ENCODE measurements at places on chromosomes 6 and 20.

GRCh38 chr20:23224806-23225205 lies 125.8 kb upstream of the NXT1 start:
- no peak for DNase-seq

DNA sequence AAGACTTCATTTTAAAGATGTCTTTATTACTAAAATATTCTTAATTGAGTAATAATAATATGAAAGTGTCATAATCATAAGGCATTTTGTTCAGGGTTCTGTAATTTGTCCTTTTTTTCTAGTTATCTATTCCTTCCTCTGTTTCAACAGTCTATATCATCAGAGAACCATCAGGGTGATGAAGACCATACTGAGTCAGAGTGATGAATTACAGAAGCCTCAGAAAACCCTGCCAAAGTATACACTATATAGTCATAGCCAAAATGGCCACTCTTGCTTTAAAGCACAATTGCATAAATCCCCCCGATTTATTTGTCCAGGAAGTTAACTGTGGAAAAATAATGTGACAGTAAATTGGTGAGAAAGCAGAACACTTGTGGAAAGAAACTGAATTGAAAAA lies 735.0 kb downstream of the EPHA7 start:
- no peak for DNase-seq

GRCh38 chr6:47247227-47247797 lies 62.4 kb downstream of the TNFRSF21 start:
- no peak for DNase-seq

GRCh38 chr20:48287021-48287494 lies 501.8 kb upstream of the SULF2 start:
- DNase-seq = no peak

- no peak for DNase-seq
Observed at GRCh38 chr20:14821251-14821650, 483.8 kb upstream of the FLRT3 start.

DNA sequence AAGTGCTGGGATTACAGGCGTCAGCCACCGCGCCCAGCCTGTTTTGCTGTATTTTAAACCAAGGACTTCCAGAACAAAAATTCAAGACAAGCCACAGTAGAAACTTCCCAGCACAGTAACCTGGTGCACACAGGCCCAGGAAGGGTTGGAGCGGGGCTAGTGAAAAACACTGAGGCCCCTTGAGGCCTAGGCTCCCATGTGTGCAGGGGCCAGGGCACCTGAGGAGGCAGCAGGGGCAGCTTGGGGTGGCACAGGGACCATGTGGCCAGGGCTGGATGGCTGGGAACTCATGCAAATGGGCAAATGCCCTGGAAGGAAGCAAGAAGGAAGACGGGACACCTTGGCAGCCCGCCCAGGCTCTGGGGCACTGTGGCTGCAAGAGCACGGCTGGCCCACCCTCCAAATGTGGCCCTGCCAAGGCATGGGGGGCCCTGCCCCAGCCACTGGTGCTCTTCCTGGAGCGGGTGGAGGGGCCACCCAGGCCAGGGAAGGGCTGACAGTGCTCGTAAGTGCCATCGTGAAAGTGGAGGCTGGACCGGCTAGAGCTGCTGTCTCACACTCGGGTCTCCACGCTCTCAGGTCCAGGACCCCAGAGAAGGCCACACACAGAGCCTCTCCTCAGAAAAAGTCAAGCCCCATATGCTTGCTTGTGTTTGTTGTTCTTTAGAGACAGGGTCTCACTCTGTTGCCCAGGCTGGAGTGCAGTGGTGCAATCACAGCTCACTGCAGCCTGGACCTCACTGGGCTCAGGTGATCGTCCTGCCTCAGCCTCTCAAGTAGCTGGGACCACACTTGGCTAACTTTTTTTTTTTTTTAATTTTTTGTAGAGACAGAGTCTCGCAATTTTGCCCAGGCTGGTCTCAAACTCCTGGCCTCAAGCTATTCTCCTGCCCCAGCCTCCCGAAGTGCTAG lies 10.3 kb downstream of the SLC2A4RG start:
- no peak for DNase-seq

DNA sequence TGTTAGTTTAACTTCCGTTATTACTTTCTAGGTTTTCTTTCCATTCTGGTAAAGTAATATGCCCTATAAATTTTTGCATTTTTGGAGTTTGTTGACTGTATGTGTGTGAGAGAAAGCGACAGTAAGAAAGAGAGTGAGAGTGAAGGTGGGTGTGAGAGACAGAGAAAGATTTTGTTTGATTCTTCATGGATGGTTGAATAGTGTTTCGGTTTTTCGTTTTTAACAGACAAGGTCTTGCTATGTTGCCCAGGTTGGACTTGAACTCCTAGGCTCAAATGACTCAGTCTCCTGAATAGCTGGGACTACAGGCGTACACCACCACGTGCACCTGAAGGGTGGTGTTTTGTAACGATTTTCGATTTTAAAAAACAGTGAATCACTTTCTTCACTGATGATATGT lies 329.1 kb upstream of the RUNX2 start:
- DNase-seq = no peak

DNA sequence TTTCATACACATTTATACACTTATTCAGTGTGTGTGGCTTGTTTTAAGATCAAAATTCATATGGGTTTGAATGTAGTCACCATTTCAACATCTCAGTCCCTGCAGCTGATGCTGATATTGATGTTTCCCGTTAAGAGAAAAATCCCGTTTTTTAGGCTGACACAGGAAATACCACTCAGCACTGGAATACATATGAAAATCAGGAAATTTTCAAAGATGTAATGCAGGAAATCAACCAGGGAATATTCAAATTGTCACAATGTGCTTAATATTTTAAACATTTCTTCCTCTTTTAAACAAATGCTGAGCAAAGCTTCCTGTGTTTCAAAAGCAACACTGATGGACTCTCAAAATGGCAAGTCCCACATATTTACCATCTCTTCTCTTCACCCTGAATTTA lies 94.5 kb upstream of the MARCKS start:
- DNase-seq = no peak

DNA sequence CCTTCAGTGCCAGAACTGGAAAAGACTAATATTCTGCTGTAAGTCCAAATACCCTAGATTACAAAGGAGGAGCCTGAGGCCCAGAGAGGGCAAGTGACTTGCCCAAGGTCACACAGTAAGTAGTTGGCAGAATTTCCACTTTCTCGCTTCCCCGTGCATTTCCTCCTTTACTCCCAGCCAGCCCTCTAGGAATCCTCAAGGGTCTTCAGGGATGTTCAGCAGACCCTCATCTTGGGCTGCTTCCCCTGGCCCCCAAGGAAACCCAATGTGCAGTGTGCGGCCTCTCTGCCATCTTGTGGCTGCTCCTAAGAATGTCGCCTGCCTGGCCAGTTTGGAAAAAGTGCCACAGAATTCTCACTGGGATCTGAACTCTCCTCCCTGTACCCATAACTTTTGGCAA lies 217.7 kb upstream of the LRFN2 start:
- DNase-seq = no peak

DNA sequence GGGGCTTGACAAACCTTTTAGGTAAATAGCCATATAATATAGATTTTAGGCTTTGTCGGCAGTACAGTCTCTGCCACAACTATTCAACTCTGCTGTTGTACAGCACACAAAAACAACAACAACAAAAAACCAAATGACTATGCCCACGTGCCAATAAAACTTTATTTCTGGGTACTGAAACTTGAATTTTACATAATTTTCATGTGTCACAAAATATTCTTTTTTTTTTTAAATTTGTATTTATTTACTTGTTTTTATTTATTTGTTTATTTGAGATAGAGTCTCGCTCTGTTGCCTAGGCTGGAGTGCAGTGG lies 34.8 kb upstream of the B4GALT5 start:
- DNase-seq = no peak

DNA sequence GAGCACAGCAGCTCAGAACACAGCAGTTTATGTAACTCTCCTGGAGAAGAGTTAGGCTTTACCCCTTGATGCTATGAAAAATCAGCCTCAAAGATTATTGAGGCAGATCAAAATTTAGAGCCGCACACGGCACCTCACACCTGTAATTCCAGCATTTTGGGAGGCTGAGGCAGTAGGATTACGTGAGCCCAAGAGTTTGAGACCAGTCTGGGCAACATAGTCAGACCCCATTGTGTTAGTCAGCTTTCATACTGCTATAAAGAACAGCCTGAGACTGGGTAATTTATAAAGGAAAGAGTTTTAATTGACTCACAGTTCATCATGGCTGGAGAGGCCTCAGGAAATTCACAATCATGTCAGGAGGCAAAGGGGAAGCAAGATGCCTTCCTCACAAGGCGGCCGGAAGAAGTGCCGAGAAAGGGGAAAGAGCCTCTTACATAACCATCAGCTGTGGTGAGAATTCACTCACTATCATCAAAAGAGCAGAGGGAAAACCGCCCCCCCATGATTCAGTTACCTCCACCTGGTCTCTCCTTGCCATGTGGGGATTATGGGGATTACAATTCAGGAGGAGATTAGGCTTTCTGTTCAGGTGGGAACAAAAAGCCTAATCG lies 87.7 kb downstream of the SGK1 start:
- no peak for DNase-seq

- DNase-seq = no peak
Observed at GRCh38 chr6:142597836-142598235, 296.0 kb downstream of the ADGRG6 start.

- no peak for DNase-seq
Observed at GRCh38 chr20:37526839-37527637, 638 bp downstream of the BLCAP start.

DNA sequence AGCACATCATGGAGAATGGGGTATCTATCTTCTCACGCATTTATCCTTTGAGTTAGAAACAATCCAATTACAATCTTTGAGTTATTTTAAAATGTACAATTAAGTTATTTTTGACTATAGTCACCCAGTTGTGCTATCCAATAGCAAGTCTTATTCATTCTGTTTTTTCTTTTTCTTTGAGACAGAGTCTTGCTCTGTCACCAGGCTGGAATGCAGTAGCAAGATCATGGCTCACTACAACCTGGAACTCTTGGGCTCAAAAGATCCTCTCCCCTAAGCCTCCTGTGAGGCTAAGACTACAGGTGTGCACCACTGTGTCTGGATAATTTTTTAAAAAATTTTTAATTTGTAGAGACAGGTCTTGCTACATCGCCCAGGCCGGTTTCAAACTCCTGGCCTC lies 201.5 kb upstream of the ZNF217 start:
- DNase-seq = no peak

- DNase-seq = no peak
Observed at GRCh38 chr6:37889051-37889450, 69.5 kb downstream of the ZFAND3 start.

DNA sequence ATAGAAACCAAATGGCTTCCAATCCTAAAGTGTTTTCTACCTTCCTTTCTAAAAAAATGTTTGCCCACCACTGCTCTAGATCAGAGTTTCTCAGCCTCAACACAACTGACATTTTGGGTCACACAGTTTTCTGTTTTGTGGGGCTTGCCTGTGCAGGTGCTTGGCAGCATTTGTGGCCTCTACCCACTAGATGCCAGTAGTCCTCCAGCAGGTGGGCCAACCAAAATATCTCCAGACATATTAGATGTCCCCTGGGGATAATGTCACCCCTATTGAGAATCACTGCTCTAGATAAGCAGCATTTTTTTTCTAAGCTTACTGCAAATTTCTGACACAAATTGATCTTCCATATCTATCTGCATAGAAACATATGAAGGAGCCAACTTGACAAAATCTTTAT lies 26.3 kb upstream of the EPM2A start:
- no peak for DNase-seq

DNA sequence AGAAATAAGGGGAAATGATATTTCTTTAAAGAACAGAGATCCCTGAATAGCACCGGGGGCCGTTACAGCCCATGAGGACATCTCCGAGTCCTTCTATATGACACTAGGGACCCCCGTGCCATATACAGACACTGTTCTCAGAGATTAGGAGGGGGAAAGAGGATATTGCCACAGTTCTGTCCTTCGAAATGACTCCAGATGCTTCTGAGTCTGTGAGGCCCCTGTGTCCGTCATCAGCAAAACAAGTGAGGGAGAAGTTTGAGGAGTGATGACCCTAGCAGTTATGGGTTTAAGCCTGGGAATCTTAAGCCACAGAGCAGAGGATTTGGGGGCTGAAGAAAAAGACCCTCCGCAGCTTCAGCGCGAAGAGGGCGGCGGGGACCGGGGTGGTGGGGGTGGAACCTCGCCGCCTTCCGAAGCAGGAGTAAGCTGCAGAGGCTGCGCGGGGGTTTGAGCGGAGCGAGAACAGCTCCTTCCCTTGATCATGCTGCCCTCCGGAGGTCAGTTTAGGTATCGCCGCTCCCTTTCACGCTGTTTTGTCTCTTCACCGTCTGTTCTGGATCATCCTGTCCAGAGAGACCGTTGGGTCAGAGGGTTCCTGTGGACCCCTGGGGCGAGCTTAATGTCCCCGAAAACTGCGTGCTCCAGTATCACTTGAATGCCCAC lies 23.6 kb downstream of the VPS52 start:
- DNase-seq = peak; percentile 95

- peak; percentile 60 for DNase-seq
Observed at GRCh38 chr6:106334646-106335448, 9.3 kb upstream of the ATG5 start.

DNA sequence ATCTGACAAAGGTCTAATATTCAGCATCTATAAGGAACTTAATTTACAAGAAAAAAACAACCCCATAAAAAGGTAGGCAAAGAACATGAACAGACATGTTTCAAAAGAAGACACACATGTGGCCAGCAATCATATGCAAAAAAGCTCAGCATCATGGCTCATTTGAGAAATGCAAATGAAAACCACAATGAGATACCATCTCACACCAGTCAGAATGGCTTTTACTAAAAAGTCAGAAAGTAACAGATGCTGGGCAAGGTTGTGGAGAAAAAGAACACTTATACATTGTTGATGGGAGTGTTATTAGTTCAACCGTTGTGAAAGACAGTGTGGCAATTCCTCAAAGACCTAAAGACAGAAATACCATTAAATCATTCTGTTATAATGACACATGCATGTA lies 289.9 kb upstream of the MMS22L start:
- no peak for DNase-seq

DNA sequence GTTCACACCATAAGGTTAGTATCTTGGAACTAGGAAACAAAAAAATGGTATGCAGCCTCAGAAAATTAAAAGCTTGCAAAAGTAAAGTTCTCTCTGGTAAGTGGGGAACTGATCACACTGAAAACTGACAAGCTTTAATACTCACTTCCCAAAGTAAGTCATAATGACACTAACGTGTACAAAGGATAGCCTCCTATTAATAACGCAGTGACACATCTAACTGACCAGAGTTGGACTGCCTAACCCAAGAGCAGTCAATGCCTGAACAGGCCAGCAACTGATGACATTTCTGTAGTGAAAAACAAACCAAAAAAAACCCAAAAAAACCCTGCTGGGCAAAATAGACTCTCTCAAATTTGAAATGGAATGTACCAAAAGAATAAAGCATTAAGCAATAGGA lies 30.7 kb downstream of the CHD6 start:
- no peak for DNase-seq

DNA sequence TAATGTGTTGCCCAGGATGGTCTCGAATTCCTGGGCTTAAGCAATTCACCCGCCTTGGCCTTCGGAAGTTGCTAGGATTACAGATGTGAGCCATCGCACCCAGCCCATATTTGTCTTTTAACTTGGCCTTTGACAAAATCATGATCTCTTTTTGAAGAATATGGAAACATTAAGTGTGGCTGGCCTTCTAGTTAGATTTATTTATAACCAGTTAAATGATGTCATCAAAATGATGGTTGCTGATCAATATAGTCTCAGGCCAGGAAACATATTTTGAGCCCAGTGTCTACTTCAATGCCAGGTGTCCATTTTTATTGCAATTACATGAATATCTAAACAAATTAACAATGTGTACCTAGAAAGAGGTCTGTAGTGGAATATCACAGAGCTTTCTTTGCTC lies 69.4 kb downstream of the TMEM200A start:
- DNase-seq = no peak

- DNase-seq = no peak
Observed at GRCh38 chr20:50592282-50593004, 82.3 kb downstream of the PTPN1 start.

- no peak for DNase-seq
Observed at GRCh38 chr6:37006793-37007339, 1.4 kb downstream of the FGD2 start.

Data from activated CD4-positive, alpha-beta T cell treated with anti-CD3 and anti-CD28 coated beads for 48 hours (primary cell).